ENCODE measurements at places on chromosomes 11 and 22.
A peak's percentile ranks its signal among the peaks of the same experiment; 100 is the strongest.

GRCh38 chr11:86117001-86117711 lies 48.3 kb upstream of the PICALM start:
- DNase-seq, result no peak

DNA sequence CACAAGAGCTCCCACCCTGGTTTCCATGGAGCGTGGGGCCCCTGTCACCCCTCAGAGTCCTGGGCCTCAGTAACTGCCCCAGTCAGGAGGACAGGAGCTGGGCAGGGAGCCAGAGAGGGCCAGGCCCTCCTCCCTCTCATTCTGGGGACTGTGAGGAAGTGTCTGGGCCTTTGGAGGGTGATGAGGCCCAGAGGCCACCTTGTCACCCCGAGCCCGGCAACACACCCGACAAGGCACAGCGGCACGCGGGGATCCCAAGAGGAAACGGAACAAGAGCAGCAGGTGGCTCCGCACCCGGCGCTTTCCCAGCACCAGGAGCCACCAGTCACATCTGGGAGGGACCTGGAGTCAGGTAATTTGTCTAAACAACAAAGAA lies 72.1 kb downstream of the CELSR1 start:
- DNase-seq, result no peak

DNA sequence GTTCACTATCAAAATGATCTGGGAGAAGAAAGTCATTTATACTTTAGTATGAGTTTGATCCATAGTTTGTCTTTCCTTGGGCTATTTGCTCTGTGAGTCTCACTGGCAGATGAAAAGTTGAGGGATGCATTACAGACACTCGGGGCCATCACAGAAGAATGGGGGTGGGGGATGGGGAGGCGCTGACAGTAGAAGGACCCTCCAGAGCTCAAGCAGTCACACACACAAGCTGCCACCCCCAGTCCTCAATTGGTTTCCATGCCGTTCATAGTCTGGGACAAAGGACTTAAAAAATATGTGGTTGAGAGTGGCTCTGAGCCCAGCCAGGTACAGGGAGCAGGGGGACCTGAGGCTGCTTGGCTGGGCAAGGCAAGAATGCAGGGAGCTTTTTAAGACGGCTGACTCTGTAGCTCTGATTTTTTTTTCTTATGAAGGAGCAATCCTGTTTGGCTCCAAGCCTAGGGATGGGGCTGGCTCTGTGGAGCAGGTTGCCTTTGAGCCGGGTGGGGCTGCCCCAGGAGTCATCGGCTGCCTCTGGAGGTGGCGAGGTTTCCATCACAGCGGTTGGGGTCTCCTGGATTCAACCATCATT lies 13.3 kb upstream of the ANO1 start:
- no peak for DNase-seq

DNA sequence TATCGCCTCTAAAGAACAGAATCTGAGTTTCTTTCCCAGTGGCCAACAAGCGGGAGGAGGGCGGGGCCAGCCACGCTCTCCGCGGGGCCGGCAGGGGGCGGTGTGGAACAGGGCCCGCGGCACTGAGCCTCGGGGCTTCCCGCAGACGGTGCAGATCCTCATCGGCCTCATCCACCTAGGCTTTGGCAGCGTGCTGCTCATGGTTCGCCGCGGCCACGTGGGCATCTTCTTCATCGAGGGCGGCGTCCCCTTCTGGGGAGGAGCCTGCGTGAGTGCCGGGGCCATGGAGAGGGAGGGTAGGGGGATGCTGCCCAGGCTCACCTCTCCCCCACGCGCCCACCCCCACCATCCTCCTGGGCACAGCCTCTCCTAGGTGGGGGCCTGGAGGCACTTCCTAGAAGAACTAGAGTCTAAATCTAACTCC lies 10.7 kb downstream of the MS4A15 start:
- no peak for DNase-seq

GRCh38 chr22:35345808-35346505 lies 34.9 kb upstream of the HMOX1 start:
- no peak for DNase-seq

GRCh38 chr11:70532731-70533130 lies 134.4 kb downstream of the CTTN start:
- no peak for DNase-seq

- DNase-seq, result no peak
Measured at GRCh38 chr11:133576351-133576750, 44.0 kb upstream of the OPCML start.

DNA sequence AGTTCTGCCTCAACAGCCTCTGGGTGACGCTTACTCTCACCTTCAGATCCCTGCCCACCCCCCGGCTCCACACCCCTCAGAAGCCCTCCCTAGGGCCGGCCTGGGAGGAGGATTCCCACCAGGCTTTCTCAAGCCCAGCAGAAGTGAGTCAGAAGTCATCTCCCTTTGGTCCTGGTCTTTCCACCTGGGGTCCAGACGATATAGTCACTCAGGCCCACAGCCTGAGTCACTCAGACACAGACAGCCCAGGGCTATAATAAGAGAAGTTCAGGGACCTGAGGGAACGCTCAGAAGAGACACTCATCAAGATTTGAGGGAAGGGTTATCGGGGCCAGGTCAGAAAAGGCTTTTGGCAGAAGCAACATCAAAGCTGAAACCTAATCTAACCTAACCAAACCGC lies 127.1 kb downstream of the SPATA19 start:
- DNase-seq, result no peak

GRCh38 chr11:125592305-125593113 lies at the start of gene STT3A:
TSS of gene STT3A (plus strand) at chr11:125592852. CDS start at chr11:125595916, 3,064 bp downstream.
- DNase-seq, result peak; percentile 89

DNA sequence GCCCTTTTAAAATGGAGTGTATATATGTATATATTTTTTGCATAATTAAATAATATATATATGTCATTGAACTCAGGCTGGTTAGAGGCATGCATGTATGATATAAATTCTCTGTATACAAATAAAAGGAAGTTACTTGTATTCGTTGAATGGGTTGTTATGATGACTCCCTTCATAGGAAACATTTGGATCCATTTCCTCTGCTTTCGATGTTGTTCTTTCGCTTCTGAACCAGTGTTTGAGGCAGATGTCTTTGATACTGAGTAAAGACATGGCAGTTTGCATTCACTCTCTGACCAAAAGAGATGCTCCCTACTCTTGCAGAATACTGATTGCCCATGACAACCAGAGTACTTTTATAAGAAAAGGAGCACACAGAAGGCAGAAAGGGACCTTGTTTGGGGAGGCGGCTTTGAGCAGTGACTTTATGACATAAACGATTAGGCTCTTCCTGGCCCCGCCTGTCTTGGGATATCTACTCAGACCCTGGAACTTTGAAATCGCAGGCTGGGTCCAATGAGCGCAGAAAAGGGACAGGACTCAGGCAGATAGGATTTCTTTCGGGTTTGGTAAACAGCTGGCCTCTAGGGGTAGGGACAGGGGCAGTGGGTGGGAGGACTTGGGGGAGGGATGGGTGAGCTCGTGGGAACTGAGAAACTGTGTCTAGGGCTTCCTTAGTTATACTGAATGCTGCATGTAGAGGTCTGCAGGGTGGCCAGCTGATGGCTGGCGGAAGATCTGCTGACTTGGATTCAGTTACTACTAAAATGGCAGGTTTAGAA lies 23.2 kb downstream of the TIMP3 start:
- DNase-seq, result no peak

GRCh38 chr11:31355131-31355530 lies 14.4 kb downstream of the DCDC1 start:
- DNase-seq, result no peak

- DNase-seq, result no peak
Measured at GRCh38 chr11:1479006-1479677, 7.4 kb downstream of the MOB2 start.

DNA sequence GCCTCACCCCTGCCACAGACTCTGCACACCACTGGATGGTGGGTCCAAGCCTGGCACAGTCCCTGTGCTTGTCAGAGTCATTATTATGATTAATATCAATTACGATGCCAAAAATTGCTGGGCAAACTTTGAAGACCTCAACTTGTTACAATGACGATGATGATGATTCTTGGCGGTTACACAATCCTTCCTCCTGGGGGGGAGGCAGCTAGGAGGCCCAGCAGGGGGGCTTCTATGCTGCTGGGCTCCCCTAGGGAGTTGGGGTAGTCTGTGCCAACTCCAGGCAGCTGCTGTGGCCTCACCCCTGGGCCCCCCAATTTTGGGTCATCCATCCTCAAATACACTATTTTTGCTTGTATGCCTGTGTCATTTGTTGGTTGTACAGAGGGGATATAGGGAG lies 12.0 kb downstream of the SLC35E4 start:
- no peak for DNase-seq

DNA sequence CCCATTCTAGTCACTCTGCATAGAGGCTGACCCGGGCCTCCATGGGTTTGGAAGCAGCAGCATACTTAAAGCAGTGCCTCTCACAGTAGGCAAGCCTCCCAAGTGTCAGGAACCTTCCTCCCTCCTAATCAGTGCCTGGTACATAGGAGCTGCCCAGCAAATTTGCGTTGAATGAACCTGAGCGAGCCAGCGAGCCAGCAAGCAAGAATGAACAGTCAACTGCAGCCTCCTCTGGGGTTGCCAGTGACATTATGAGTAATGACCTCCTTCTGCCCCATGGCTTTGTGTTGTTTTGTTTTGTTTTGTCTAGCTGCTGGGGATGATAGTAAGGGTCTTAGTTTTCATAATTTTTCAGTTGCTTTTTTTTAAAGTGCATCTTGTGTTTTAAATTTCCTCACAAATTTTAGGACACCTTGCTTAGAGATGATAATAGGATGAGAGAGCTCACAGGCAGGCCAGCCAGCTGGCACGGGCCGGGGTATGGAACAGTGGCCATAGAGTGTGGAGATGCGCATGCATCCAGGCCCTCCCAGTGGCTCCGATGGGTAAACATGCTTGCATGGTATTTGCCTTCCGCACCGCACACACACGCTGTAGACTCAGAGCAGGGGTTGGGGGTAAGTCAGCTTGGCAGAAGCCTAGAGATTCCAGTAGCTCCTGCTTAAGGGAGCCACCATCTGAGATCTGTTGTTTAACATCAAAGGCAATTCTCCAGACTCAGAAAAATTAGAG lies 36.1 kb downstream of the TTC12 start:
- DNase-seq, result no peak

GRCh38 chr11:71095294-71095850 lies 157.0 kb downstream of the SHANK2 start:
- DNase-seq, result no peak

DNA sequence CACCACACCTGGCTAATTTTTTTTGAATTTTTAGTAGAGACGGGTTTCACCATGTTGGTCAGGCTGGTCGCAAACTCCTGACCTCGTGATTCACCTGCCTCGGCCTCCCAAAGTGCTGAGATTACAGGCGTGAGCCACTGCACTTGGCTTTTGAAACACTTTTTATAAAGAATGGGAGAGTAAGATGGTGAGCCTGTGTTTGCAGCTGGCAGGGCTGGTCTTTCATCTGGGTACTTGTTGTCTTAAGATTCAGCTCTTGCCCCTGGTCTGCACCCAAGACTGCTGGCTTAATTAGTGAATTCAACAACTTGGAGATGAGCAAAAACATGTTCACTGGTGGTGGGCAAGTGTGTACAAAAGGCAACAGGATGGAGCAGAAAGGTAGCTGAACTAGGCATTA lies 4.0 kb downstream of the TSPAN18 start:
- no peak for DNase-seq

Measured in GM18507 (cell line).